ENCODE measurements at places on chromosomes 2 and 18. TPM values are rescaled to one million over a fixed set of nuclear protein-coding genes. Genes with fewer than 3 reads are reported as not detected.

Gene CIDEA
- total RNA-seq, result 0.58 TPM

Gene PRSS56
- total RNA-seq, result not detected

Gene THOC1
- total RNA-seq, result 38.9 TPM

Gene MARCHF4
- total RNA-seq, result 3.3 TPM

Gene SFXN5
- total RNA-seq, result 10.1 TPM

Gene ABCB11
- not detected for total RNA-seq

Gene LMAN2L
- 31.9 TPM for total RNA-seq

Gene UBE2F
- 67.7 TPM for total RNA-seq

Gene TMEM17
- total RNA-seq, result 1.7 TPM

Gene TMEM163
- not detected for total RNA-seq

Gene ASB3
- total RNA-seq, result 26.5 TPM

Gene ZC3H15
- 80.3 TPM for total RNA-seq

Gene CHRNG
- total RNA-seq, result not detected

Gene CEP76
- total RNA-seq, result 10.9 TPM

Gene POU3F3
- 0.19 TPM for total RNA-seq

Gene ALPG
- not detected for total RNA-seq

Gene METTL8
- total RNA-seq, result 26.3 TPM

Gene ZSWIM2
- total RNA-seq, result under 0.01 TPM

Gene C18orf54
- total RNA-seq, result 3.1 TPM

Gene SCN3A
- 1.9 TPM for total RNA-seq

Gene WDR35
- total RNA-seq, result 10.7 TPM

Gene IL1RL2
- 1.7 TPM for total RNA-seq

Gene DSG4
- total RNA-seq, result not detected

Gene GBX2
- total RNA-seq, result not detected

Gene CRYGD
- not detected for total RNA-seq

Gene GALNT5
- total RNA-seq, result 87.6 TPM

Gene GNLY
- not detected for total RNA-seq

Gene GALNT13
- 0.28 TPM for total RNA-seq

Gene UBR3
- total RNA-seq, result 44.9 TPM

Gene SIX3
- total RNA-seq, result not detected

Gene C2orf81
- 1.1 TPM for total RNA-seq

Gene ATRAID
- 136 TPM for total RNA-seq

Gene ANO7
- total RNA-seq, result 0.85 TPM

Gene LRRFIP1
- total RNA-seq, result 83.2 TPM

Gene ODC1
- 403 TPM for total RNA-seq

Gene FHL2
- total RNA-seq, result 247 TPM

Gene CFC1
- total RNA-seq, result not detected

Gene LINC00305
- total RNA-seq, result not detected

Gene LRRTM4
- not detected for total RNA-seq

Gene RAB17
- total RNA-seq, result 0.19 TPM
